ENCODE measurements at places on chromosomes 2 and 18. TPM values are rescaled to one million over a fixed set of nuclear protein-coding genes. Genes with fewer than 3 reads are reported as not detected.

GRCh38 chr18:5726011-5726410 lies 169.3 kb downstream of the TMEM200C start:
- no peak for DNase-seq

GRCh38 chr2:241443486-241444223 lies 64.7 kb downstream of the STK25 start:
- DNase-seq = no peak

DNA sequence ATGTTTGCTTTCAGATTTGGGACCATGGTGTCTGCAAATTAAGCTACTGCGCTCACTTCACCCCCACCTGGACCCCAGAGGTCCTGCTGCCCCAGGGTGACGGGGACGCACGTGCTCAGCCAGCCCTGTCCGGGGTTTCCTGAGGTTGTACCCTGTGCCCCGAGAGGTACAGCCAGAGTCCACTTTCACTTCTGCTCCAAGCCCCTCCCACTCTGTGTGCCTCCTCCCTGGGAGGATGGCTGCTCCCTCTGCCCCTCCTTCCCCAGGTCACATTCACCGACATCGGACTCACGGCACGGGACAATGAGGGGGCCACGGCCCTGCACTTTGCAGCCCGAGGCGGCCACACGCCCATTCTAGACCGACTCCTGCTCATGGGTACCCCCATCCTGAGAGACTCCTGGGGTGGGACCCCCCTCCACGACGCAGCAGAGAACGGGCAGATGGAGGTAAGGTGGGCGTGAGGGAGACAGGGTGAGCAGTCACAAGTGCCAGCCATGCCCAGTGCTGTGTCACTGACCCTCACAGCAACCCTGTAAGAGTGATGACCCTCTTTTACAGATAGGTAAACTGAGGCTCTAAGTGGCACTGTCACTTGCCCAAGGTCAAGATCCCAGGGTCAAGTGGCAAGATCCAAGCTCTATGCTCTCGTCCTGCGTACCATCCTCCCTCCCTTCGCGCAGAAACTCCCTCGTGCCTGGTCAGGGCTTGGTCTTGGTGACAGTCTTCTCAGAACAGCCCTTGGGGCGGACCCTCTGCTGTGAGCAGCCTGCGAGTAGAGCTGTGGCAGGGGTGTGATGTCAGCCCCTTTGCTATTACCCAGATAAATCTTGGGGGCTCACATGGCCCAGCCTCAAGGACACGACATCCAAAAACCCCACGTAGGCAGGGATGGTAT lies 7.6 kb downstream of the ESPNL start:
- DNase-seq = no peak

MCEE gene
- 33.8 TPM for total RNA-seq

GPN1 gene
- total RNA-seq = 25.6 TPM

DNA sequence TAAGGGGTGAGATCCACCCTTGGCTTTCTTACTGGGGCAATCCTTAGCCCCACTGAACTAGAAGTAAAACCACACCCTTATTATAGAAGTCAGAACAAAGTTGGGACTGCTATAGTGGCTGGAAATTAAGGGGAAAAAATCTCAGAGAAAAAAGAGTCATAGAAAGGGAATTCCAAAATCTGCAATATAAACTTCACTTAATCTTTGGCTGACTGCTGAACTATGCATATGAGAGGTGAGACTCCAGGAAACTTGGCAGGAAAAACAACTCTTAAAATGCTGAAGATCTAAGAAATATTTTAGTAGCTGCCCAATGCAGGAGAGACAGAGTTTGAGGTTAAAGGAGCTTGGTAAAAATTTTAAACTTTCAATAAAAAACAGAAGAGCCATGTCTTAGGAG lies 201.8 kb upstream of the FN1 start:
- DNase-seq = no peak

- no peak for DNase-seq
Observed at GRCh38 chr2:36663851-36664695, 32.4 kb upstream of the VIT start.

DNA sequence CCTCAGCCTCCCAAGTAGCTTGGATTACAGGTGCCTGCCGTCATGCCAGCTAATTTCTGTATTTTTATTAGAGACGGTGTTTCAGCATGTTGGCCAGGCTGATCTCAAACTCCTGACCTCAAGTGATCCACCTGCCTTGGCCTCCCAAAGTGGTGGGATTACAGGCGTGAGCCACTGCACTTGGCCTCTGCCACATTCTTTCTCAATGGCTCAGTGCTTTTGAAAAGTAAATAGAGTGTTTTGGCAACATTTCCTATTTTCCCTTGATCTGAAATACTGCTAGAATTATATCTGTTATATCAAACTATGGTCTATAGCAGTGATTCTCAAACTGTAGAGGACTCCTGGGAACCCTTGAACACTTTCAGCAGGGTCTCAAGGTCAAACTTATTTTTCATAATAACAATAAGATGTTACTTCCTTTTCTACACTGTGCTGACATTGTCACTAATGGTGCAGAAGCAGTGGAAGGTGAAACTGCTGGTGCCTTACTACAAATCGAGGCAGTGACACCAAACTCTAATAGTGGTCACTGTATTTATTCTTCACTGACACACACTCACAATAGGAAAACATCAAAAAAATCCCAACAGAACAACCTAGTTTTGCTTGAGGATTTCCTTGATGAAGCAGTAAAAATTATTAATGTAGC lies 10.6 kb downstream of the DAW1 start:
- no peak for DNase-seq

- DNase-seq = no peak
Observed at GRCh38 chr18:8668381-8668780, 37.0 kb upstream of the MTCL1 start.

DNA sequence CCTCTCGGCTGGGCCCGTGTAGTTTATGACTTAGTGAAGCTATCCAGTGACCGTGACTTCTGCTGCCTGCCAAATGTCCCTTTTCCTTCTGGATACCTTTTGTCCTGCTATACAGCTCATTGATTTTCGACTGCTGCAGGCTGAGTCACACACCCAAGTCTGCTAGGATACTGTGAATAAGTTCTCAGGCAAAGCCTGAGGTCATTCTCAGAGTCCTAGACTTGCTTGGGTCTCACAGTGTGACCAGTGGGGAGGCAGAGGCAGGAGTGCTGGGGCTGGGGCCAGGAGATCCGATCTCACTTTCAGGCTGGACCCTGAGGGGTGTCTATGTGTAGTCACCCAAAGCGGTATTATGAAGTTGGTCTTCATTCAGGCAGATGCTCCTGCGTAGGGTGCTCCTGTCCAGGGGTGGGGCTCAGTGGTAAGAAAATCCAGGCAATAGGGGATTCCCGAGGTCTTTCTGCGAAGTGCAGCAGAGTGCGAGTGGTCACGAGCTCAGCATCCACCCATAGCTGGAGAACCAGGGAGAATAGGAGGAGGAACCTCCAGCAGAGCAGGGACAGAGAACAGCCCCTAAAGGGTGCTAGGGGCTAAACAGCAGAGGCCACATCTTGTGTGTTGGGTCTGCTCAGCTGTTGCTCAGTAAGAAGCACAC lies 268.6 kb upstream of the NCKAP5 start:
- DNase-seq = no peak

CGREF1 gene
- total RNA-seq = 16.4 TPM

DNA sequence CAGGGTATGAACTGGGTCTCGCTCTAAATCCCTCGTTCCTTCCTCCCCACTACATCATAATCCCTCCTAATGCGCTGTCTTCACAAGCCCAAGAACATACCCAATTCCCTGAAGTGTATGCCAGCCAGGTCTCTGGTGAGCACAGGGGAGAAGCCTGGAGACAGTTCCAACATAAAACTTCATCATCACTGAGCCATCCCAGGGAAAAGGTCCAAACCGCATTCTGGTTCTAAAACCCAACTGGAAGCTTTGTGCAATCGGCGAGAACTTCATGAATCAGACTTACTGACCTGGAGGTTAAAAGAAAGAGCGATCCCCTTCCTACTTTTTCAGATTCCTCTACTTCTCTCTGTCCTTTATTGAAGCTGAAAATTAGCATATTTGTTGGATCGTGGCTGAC lies 132.7 kb downstream of the ALPK2 start:
- DNase-seq = no peak

GRCh38 chr2:231467016-231467545 lies 2.8 kb upstream of the NCL start:
- DNase-seq = no peak

TXNDC2 gene
- 0.16 TPM for total RNA-seq

ODC1 gene
- total RNA-seq = 60.3 TPM

DNA sequence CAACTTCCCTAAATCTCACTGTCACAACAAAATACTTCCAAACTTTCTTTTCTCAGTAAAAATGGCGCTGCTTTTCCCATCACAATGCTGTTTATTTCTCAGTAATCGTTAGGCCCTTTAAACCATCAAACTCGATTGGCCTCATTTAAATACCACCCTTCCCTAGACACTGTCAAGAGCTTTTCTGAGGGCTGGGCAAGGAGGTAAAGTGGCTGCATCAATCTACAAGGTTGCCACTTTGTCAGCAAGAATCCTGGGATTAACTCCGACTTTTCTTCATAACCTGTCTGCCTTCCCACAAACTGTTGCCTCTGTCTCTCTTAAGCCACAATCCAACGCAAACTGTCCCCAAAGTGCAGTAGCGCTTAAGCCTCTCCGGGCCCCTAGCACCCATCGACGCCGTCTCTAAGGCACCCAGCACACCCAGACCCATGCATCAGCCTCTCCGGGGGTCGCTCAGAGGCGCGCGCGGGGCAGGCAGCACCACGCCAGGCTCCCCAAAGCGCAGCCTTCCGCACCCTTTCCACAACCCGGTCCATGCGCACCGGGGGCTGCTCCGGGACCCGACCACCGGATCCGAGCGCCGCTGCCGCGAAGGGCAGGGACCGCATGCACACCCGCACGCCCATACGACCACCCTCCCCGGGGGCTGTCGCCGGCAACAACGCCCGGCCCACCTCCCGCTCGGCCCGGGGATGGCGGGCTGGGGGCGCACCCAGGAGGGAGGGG lies 683 bp downstream of the MBOAT2 start:
- no peak for DNase-seq

- no peak for DNase-seq
Observed at GRCh38 chr2:111634995-111635538, 248.9 kb downstream of the ANAPC1 start.

- DNase-seq = no peak
Observed at GRCh38 chr2:62498739-62499138, 7.3 kb downstream of the TMEM17 start.
